ENCODE measurements at places on chromosomes 7 and 10. TPM values are rescaled to one million over a fixed set of nuclear protein-coding genes. Genes with fewer than 3 reads are reported as not detected.

Gene BICC1
- total RNA-seq = not detected

Gene SOSTDC1
- not detected for total RNA-seq

Gene LIPM
- total RNA-seq = not detected

Gene ASAH2
- 2.9 TPM for total RNA-seq

Gene MMRN2
- not detected for total RNA-seq

Gene C10orf53
- not detected for total RNA-seq

Gene FBXW4
- 38.2 TPM for total RNA-seq

All from activated CD8-positive, alpha-beta T cell treated with anti-CD3 and anti-CD28 coated beads for 36 hours (primary cell).